Suppressor macrophage treated with lipopolysaccharide for 4 hours (primary cell): ENCODE measurements at places on chromosomes 3 and 15.

DNA sequence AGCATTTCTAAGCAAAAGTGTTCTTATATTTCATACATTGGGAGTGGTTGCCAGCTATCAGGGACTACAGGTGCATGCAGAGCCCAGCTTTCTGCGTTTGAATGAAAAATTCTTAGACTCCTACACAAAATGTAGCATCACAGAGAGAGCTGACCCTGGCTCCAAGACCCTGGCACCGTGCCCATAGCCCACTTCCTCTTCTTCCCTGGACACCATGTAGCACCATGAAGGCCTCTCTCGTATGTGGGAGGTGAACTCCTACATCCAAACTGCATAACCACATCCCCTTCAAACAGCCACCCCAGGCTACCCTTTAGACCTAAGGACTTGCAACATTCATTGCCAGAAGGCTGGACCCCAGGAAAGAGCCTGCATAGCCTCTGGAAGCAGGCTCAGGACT is 35.8 kb upstream of the ATOSA start:
- DNase-seq, result peak; percentile 67

- no peak for DNase-seq
Observed at GRCh38 chr3:175307642-175308041, 448.5 kb downstream of the NAALADL2 start.

- no peak for DNase-seq
Observed at GRCh38 chr3:33982269-33982798, 183.9 kb downstream of the PDCD6IP start.

DNA sequence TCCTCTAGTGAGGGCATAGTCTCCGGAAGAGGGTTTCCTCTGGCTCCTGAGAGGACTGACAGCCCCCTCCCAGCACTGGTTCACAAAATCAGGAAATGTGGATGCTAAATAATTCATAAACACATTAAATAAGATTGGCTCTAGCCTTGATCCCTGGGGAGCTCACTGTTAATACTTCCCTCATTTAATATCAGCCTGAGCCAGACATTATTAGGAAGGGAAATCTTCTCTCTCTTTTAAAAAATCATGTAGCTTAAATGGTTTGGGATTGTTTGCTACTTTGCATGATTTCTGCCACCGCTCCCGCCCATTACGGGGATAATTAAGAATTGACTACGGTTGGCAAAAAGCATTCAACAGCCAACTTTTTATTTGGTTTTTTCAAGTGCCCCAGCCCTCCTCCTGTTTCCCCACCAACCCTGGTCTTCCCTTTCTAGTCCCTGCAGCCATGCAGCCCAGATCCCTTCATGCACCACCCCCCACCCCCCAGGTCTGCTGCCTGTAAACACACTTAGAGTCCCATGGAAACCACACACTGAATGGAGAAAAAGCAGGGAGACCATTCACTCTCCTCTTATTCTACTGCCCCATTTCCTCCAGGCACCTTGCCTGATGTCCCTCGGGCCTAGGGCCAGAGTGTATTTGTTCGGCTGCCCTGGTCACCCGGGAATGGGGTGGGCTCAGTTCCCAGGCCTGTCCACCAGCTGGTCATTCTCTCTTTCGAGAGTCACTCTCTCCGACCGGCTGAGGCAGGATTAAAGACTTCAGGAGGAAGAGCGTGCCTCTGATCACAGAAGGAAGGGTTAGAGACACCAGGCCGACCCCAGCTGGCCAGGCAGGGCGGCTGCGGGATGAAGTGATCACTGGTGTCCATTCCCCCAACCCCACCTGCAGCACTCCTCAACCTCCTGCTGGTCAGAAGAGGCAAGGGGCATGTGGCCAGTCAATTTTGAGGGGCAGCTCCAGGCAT is 45.1 kb downstream of the SEMA5B start:
- no peak for DNase-seq

DNA sequence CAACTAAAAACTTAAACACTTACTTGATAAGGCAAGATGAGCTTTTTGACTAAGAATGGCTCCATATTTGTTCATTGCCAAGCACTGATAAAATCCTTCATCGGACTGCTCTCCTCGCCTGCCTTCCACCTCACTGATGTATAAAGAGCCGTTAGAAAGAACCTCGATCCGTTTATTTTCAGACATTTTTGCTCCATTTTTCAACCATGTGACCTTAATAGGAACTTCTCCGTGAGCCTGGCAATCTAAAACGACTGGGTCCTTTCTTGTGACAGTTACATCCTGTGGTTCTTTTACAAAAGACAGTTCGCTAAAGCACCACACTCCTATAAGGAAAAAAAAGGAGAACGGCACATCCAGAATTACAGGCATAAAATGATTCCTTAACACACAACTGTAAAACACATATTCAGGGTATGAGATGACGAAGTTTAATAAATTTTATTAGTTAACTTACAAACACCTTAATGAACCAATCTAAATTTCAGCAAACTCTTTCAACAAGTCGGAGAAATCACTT is 2.5 kb downstream of the PRTG start:
- DNase-seq, result no peak

DNA sequence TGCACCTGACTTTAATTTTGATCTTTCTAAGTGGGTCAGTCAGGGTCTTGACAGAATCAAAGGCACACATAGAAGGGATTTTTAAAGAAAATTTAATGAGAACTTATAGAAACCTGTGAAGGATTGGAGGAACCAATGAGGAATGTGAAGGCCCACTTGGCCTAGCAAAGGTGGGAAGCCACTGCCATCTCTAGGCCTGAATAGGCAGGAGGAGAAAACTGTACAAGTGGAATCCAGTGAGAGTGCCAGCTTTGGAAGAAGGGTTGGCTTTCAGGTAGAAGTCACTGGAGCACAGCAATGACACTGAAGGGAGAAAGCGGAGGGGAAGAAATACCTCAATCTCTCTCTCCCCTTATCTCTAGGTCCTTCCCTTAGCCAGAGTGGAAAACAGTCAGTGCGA is 380.7 kb upstream of the KCNMB2 start:
- no peak for DNase-seq

- DNase-seq, result no peak
Observed at GRCh38 chr15:42267286-42267685, 5.7 kb upstream of the GANC start.

DNA sequence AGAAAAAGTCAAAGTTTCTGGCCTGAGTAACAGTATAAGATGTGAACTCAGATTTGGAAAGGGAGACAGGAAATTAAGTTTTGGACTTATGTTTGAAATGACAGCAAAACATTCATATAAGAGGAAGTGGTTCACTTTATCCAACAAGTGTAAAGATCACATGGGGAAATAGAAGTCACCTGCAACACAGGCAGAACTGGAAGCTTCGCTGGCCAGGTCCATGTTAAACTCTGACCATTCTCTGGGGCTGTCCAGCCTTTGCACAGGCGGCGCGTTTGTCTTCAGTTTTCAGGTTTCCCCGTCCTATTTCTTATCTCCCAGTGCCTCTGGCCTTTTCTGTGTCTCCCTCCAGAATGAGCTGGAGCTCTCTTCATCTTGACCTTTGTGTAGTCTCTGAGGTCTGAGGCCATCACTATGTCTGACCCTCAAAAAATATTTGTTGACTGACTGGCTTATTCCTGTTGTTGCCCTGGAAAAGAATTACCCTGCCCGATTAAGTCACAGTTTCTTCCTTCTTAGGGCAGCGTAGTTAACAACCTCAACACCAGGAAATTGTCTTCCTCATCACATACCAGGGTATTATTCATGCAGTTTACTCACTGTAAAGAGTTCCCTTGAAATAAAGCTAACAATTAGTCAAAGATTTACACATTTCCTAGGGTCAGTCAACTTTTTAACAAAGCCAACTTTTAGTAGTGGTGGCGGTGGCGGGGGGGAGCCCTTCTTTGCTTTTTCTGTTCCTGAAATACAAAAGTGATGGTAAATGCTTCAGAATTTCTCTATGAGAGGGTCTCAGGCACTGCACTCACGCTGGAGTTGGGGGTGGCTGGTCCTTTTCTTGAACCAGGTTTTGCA is 959 bp upstream of the RASA2 start:
- DNase-seq, result peak; percentile 82

DNA sequence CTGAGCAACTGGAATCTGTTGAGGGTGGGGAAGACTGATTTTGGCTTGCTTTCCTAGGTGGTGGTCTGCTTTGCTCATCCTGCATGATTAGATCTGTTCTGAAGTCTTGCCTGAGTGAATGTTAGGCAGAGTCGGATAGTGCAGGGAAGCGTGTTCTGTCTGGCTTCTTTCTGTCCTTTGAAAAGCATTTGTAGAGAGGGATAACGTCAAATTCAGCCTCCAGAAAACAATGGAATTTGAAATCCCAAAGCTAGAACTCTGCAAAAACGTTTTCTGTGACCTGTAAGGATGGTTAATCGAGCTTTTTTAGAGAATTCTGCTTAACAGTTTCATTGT is 1.4 kb downstream of the GLCE start:
- DNase-seq, result no peak

DNA sequence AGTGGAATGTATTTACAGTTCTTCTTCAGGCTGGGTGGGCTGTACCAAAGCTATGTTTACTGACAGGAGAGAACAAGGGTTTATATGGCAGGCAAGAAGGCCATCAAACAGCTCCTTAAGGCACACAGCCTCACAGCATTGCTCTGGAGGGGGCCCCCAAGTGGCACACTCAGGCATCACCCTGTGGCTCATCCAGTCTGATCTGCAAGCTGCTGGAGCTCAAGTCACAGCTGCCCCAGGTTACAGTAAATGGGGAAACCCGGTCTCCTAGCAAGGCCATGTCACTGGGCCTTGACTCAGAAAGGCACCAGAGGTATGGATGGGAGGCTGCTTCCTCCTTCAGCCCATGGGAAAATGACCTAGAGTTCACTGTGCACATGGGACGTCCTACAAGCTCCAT is 67.5 kb downstream of the TFG start:
- DNase-seq, result peak; percentile 22

GRCh38 chr15:70293591-70294470 is 196.1 kb upstream of the TLE3 start:
- no peak for DNase-seq

- DNase-seq, result no peak
Observed at GRCh38 chr15:46461416-46461815, 826.6 kb downstream of the SQOR start.
